Activated naive CD4-positive, alpha-beta T cell treated with Interleukin-2 at 50 U/mL for 16 hours (primary cell): ENCODE measurements at places on chromosomes 16 and 17.

DNA sequence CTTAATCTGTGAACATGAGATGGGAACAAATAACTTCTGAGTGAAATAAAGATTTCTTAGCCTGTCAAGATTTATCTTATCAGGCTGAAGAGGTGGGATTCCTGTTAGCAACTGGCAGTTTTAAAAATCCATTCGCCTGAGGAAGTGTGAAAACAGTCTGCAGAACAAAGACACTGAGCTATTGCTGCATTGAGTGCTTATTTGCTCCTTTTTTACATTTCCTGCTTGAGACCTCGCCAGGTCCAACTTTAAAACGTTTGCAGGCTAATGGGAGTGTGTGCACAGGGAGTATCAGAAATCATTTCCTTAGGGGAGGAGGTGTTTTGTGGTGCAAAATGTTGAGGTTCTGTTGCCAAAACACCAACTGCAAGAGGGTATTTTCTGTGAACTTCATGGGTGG is 957.8 kb upstream of the RBFOX1 start:
- DNase-seq: no peak

- DNase-seq: no peak
Measured at GRCh38 chr16:3054965-3055733, 8.8 kb downstream of the MMP25 start.

- DNase-seq: no peak
Measured at GRCh38 chr17:48433896-48434295, 3.9 kb upstream of the SKAP1 start.

- DNase-seq: no peak
Measured at GRCh38 chr17:16488186-16488967, 3.6 kb downstream of the LRRC75A start.

GRCh38 chr16:85279402-85279801 is 167.1 kb upstream of the CIBAR2 start:
- no peak for DNase-seq

DNA sequence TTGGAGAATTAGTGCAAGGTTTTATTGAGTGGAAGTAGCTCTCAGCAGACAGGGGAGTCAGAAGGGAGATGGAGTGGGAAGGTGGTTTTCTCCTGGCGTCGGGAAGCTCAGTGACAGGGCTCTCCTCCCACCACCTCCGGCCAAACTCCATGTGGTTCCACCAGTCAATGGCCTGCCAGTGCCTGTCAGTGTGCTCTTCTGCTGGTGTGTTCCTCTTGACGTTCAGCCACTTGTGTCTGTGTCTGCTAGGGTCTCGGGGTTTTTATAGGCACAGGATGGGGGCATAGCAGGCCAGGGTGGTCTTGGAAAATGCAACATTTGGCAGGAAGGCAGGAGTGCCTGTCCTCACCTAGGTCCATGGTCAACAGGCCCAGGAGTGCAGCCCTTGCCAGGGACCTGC is 506.7 kb upstream of the KIF2B start:
- no peak for DNase-seq

DNA sequence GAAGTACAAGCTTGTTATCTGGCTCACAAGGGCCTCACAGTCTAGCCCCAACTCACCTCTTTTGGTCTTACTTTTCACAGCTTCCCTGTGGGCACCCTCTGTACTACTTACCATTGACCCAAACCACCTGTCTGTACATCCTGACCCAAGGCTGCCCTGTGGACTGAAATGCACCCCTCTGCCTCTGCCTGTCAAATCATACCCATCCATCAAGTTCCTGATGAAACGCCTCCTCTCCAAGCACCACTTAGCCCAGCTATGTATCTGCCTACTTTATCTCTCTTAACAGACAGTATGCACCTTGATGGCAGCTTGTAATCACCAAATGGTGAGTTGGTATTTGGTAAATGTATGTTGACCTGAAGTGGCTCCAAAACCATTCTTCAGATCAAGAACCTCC is 7.5 kb upstream of the MAP3K14 start:
- DNase-seq: no peak

DNA sequence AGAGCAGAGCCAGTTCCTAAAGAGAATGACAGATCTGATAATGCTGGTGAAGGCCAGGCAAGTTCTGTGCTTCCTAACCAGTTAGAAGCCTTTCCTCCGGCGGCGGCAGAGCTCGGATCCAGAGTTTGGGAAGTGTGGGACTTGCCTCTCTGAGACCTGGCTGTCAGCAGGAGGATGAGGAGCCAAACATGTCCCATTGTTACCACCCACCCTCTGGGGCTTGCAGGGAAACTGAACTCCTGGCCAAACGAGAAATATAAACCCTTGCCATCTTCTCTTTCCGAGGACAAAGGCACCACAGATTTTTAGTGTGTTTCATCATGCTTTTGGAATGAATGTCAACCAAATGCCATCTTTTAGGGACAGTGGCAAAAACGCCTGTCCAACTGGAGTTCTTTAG is 80.2 kb upstream of the SMURF2 start:
- no peak for DNase-seq

- no peak for DNase-seq
Measured at GRCh38 chr17:27856676-27857432, 36.3 kb downstream of the LYRM9 start.

DNA sequence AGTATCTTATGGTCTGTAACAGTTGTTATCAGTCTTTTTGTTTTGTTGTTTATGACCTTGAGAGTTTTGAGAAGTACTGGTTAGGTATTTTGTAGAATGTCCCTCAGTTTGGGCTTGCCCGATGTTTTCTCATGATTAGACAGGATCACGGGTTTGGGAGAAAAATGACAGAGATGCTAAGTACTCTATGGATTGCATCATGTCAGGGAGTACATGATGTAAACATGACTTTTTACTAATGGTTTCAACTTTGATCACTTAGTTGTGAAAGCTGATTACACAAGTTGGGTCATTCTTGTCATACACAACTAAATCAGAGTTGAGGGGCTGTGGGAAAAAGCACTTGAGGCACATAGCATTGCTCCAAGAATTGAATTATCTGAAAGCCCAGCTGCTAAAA is 94.7 kb upstream of the SIAH1 start:
- no peak for DNase-seq
